ENCODE measurements at places on chromosomes 3 and 15.

GRCh38 chr3:127005864-127006500 lies 23.1 kb downstream of the PLXNA1 start:
- DNase-seq: no peak

- no peak for DNase-seq
Measured at GRCh38 chr3:6060251-6060650, 800.7 kb upstream of the GRM7 start.

GRCh38 chr15:77329202-77329601 lies 90.7 kb downstream of the PEAK1 start:
- no peak for DNase-seq

GRCh38 chr15:73395671-73396070 lies 26.9 kb upstream of the HCN4 start:
- no peak for DNase-seq

DNA sequence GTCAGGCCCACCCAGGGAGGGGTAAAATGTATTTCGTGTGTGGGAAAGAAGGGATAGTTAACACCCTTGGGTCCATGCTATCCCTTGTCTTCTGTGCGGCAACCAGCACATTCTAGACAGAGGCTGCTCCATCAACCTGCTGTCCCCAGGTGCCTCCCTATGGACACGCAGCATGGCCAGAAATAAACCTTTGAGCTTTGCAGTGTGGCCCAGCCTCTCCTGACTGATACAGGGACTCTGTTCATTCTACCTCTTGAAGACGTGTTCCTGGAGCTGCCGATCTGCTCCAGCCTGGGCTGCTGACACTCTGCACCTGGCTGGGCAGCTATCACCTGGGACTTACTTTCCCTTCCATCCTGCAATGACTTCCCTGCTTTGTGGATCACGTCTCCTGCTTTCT lies 4.1 kb upstream of the KLF13 start:
- no peak for DNase-seq

DNA sequence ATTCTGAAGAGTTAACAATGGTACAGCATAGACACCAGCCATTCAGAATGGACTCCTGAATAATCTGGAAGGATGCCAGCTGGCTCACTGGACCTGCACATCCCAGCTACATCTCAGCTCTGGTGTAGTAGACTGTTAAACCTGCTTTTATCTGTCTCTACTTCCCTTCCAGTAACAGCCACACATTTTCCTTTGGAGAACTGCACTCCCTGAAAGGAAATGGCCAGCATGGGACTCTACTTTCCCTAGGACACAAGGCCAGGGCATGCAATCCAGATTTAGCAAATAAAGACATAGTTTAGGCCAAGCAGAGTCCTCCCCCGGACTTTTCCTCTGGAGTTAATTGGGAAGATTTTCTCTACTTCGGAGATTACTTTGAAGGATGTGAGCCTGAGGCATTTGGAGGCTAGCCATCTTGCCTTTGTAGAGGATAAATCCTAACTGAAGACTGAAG lies 82.7 kb upstream of the TCF12 start:
- DNase-seq: no peak

GRCh38 chr3:75218577-75218976 lies 445.6 kb upstream of the FRG2C start:
- no peak for DNase-seq

- DNase-seq: peak; percentile 60
Measured at GRCh38 chr3:48187579-48188265, 495 bp downstream of the CDC25A start.

GRCh38 chr15:98525661-98526001 lies 122.7 kb upstream of the IGF1R start:
- DNase-seq: no peak

DNA sequence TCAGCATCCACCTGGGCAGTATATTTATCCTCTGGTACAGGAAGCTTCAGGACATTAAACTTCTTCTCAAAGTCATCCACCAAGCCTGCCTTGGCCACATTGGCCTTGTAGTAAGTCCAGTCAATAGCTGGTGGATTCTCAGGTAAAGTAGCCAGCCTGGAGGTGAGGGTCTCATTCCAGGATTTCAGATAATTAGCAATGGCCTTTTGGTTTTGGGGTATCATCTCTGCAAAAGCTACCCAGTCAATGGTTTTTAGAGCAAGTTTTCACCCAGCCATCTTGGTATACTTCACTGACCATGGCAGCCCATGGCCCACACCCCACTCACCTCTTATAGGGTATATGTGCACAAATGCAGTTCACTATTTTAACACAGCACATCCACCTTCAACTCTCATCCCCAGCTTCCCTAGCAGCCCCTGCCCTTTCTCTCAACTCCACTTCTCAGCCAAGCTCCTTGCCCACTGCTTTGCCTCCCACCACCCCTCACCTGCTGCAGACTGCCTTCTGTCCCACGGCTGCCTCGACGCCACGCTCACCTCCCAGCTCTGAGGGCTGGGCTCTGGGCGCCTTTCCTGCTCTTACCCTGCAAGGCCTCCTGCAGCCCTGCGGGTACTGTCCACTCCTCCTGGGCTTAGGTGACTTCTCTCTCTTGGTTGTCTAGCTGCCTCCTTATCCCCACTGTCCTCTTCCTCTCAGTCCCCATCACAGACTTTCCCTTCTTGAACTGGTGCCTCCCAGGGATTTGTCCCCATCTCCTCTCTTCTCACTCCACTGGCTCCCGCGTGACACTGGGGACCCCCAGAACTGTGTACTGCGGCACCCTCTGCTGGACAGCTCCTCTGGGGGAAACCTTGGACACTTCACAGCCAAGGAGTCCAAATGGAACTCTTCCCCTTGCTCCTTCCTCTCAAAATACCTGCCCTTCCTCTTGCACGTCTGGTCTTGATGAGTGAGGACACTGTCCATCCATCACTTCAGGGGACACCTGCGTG lies 1.7 kb upstream of the TGM5 start:
- DNase-seq: no peak

GRCh38 chr3:167110901-167111300 lies 269.2 kb downstream of the ZBBX start:
- DNase-seq: no peak

- DNase-seq: no peak
Measured at GRCh38 chr3:132265028-132265427, 52.2 kb upstream of the ACP3 start.

GRCh38 chr3:15052335-15053242 lies 12.5 kb downstream of the MRPS25 start:
- no peak for DNase-seq

DNA sequence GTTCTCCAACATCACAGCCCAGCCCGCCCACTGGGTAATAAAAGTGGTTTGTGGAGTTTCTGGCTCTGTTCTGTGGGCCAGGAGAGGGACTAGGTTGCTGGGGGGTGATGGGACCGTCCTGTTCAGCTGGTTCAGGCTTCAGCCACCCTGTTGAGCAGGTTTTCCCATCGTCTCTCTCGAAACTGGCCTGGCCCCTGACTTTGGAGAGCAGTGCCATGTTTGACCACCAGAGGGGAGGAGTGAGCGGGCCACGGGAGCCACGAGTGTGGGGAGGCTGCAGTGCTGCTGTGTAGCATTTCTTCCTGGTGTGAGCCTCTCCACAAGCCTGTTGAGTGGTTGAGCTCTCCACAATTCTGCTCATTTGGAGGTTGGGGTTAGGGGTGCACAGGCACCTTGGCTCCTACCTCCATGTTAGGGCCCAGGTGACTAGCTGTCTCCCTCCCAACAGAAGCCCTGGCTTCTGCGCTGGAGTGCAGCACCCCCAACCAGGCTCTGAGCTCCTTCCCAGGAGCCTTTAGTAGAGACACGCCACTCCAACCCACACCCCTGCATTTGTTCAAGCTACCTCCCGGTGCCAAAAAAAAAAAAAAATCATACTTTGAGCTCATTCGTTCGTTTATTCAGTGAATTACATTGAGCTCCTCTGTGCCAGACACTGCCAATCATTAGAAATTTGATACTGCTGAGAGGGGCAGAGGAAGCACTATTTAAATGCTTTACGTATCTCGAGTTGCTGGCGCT lies 13.9 kb downstream of the SPINT1 start:
- peak; percentile 86 for DNase-seq

DNA sequence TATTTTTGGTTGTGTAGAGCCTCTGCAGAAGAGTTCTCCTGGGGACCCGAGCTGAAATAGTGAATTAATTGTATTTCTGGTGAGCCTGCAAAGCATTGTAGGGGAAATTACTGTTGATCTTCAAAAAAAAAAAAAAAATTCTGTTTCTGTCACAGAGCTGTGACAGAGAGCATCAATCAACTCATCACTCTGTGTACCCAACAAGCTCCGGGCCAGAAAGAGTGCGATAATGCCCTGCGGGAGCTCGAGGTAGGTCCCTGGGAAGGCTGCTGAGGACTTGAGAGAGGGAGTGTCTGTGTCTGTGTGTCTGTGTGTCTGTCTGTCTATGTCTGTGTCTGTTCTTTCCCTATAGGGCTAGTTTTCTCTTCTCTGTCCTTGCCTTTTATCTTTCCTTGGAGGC lies 294.4 kb upstream of the TPM1 start:
- DNase-seq: no peak

DNA sequence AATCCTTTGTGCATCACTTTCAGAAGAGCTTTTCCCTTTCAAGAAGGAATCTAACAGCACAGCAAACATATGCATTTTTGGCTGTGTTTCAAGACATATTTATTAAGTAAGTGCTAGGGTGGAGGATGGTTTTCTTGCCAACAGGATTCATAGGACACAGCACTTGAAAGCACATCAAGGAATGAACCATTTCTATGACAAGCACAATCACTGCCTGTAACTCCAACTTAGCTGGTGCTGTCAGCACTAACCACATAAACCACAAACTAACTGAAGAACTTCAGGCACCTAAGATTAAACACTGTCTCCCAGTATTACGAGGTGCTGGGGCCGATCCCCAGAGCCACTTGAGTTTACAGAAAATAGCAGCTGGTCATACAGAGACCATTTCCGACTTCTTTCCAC lies 35.4 kb upstream of the SPRED1 start:
- DNase-seq: no peak

- DNase-seq: peak; percentile 92
Measured at GRCh38 chr3:50600841-50601591, 10.6 kb downstream of the CISH start.

DNA sequence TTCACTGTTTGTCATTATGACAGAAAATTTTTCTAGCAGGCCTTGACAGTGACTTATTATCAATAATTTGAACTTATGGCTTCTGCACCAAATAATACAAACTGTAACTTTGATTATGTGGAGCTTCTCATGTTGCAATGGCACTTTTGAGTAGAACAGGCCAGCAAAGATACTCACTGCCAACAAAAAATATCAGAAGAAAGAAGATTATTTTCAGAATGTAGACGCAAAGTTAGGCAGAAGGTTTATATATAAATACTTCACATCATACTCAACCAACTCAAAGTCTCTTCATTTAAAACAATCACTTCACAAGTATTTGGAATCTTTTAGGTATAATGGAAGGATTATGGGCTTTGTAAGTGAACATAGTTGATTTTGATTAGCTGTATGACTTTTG lies 893.0 kb downstream of the ROBO2 start:
- no peak for DNase-seq

DNA sequence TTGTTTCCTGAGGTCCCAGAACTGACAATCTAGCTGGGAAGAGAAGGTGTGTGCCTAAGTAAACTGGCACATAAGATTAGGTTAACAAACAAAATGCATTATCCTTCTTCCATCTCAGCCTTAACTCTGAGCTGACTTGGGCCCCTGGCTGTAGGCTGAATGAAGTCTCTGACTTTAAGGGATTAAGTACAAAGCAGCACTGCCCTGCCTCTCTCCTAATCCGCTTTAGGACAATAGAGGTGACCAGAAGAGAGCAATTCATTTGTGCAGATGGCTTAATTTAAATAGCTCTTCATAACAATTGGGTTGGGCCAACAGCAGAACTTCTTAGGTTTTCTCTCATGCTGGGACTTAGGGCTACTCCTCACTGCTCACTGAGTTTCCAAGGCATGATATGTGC lies 181.6 kb upstream of the SOX14 start:
- no peak for DNase-seq

GRCh38 chr3:5304789-5305683 lies 117.5 kb downstream of the EDEM1 start:
- peak; percentile 47 for DNase-seq

DNA sequence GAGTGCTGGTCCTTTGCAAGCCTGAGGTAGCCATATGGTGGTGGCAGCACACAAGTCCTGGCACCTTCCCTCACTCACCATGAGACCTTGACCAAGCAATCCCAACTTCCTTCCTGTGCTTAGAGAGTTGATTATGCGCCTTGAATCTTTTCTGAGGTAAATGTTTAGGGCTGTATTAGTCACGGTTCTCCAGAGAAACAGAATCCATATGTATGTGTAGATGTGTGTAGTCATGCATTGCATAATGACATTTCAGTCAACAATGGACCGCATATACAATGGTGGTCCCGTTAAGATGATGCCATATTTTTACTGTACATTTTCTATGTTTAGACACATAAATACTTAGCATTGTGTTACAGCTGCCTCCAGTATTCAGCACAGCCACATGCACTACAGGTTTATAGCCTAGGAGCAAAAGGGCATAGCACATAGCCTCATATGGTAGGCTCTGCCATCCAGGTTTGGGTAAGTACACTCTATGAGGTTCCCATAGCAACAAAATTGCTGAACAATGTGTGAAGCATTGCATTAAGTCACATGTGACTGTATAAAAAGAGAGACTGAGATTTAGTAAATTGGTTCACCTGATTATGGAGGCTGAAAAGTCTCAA lies 20.2 kb upstream of the NUP210 start:
- no peak for DNase-seq

DNA sequence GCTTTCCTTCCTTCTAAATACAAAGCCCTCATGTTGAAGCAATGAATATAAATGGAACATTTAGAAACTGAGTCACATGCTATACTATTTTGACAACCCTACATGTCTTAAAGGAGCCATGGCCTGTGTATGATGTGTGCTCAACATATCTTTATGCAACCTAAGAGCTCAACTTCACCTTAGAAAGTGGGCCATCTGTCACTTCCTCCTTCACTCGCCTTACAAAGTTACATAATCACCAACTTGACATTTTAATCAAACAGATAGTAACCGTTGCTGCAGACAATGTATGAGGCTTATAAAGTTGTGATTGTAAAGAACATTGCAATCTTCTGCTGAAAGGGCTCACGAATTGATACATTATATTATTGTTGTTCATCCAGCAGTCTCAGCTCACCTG lies 163.6 kb downstream of the SERPINI1 start:
- no peak for DNase-seq
